ENCODE measurements at places on chromosomes 12 and 14.

- no peak overlapping the region for H3K27ac ChIP-seq
- no peak for DNase-seq
- H3K4me3 ChIP-seq, result no peak overlapping the region
- no peaks in the 10 kb centered on the region for H3K4me1 ChIP-seq
- no peaks in the 10 kb centered on the region for H3K27me3 ChIP-seq
Observed at GRCh38 chr14:100741966-100742365, 15.3 kb downstream of the DLK1 start.

- H3K27ac ChIP-seq, result no peak overlapping the region
- no peaks in the 10 kb centered on the region for H3K36me3 ChIP-seq
- no peak for DNase-seq
- H3K27me3 ChIP-seq, result no peaks in the 10 kb centered on the region
Observed at GRCh38 chr12:132525833-132526455, 36.0 kb downstream of the FBRSL1 start.

DNA sequence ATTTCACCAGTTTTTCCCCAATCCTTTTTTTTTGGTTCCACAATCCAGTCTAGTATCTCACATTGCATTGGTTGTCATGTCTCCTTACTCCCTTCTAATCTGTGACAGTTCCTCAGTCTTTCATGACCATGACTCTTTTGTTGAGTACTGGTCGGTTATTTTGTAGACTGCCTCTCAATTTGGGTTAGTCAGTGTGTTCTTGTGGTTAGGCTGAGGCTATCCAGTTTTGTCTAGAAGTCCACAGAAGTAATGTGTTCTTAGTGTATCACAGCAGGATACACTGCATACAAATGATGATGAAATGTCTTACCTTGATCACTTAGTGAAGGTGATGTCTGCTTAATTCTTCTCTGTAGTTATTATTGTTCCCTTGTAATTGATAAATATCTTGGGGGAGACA is 24.8 kb downstream of the PELI2 start:
- peaks cover 21% of the 10 kb centered on the region for H3K4me1 ChIP-seq
- DNase-seq, result no peak
- no peak overlapping the region for H3K4me3 ChIP-seq
- H3K27ac ChIP-seq, result no peak overlapping the region

DNA sequence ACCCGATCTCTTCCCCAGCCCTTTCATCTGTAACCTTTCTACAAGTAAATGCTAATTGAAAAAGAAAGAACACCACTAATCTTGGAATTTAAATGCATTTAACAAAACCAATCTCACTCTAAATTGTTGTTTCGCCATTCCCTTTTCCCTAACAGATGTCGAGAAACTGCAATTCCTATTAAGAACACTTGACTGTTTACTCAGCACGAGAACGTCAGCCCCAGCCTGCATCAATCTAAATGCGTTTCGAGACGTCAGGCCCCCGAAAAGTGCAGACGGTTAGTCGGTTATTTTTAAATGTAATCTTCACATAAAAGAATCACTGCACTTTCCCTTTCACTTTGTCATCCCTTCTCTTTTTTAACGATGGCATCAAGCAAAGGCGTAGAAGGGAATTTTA is 837.6 kb downstream of the VRK1 start:
- H3K4me3 ChIP-seq, result peak overlapping the region; percentile 34
- no peak for DNase-seq
- no peak overlapping the region for H3K27ac ChIP-seq
- H3K36me3 ChIP-seq, result no peaks in the 10 kb centered on the region
- no peaks in the 10 kb centered on the region for H3K27me3 ChIP-seq

- no peak overlapping the region for H3K4me3 ChIP-seq
- H3K27ac ChIP-seq, result no peak overlapping the region
- peaks cover 63% of the 10 kb centered on the region for H3K4me1 ChIP-seq
- DNase-seq, result no peak
- no peaks in the 10 kb centered on the region for H3K36me3 ChIP-seq
Observed at GRCh38 chr14:68678471-68678870, 114.4 kb downstream of the ZFP36L1 start.

DNA sequence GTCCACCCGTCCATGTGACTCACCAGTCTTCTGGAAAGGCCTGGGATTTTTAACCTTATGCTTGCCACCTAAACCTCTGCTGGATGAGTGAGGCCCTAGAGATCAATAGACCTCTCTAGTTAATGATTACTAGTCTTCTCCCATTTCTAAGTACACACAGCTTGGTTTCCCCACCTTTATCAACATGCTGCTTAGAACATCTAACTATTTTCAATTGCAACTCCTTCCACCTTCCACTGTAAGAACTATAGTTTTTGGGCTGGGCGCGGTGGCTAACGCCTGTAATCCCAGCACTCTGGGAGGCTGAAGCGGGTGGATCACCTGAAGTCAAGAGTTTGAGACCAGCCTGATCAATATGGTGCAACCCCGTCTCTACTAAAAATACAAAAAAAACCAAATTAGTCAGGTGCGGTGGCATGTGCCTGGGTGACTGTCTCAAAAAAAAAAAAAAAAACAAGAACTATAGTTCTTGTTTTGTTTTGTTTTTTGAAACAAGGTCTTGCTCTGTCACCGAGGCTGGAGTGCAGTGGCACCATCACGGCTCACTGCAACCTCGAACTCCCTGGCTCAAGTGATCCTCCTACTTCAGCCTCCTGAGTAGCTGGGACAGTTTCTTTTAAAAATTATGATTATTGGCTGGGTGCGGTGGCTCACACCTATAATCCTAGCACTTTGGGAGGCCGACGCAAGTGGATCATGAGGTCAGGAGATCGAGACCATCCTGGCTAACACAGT is 18.7 kb upstream of the MDM2 start:
- DNase-seq, result no peak
- no peaks in the 10 kb centered on the region for H3K27me3 ChIP-seq
- H3K27ac ChIP-seq, result no peak overlapping the region
- H3K4me1 ChIP-seq, result peaks cover 16% of the 10 kb centered on the region
- H3K4me3 ChIP-seq, result no peak overlapping the region
- H3K36me3 ChIP-seq, result no peaks in the 10 kb centered on the region

GRCh38 chr12:124328636-124329035 is 33.7 kb downstream of the RFLNA start:
- DNase-seq, result no peak
- H3K27me3 ChIP-seq, result no peaks in the 10 kb centered on the region
- H3K4me1 ChIP-seq, result peaks cover 4% of the 10 kb centered on the region
- H3K27ac ChIP-seq, result no peak overlapping the region
- H3K4me3 ChIP-seq, result no peak overlapping the region
- H3K36me3 ChIP-seq, result no peaks in the 10 kb centered on the region

GRCh38 chr12:128920468-128920867 is 67.2 kb downstream of the GLT1D1 start:
- H3K36me3 ChIP-seq, result no peaks in the 10 kb centered on the region
- peaks cover 4% of the 10 kb centered on the region for H3K4me1 ChIP-seq
- H3K27ac ChIP-seq, result no peak overlapping the region
- H3K27me3 ChIP-seq, result no peaks in the 10 kb centered on the region
- DNase-seq, result no peak
